ENCODE measurements at places on chromosomes 3 and 15.

DNA sequence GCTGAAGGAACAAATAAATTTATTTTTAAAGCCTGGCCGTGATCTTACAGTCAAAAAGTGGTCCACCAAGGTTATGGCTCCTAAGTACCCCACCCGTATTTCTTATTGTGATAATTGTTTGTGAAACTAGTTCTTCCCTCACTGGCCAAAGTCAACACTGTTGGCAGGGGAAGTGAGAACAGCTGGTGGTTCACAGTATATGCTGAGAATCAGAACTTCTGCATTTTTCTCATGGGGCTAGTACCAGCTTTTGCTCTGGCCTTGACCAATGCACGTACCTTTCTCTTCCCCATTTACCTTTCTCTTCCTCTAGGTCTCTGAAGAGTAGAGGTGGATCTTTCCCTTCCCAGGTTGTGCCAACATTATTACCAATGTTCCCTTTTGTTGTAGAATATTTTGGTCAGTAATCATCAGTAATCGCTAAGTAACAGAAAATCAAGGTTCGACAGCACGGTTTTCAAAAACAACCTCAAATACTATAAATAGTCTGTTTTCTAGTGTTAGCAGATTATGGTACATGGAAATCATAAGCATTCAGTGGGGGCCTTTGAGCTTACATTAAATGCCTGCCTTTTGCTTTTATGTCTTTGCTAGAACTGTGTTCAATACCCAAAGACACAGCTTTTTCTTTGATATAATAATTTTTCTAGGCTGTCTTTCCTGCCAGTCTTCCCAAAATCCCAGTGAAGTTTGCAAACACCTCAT lies 268.0 kb downstream of the LPP start:
- DNase-seq, result no peak

GRCh38 chr15:77493324-77493907 lies 72.7 kb downstream of the HMG20A start:
- DNase-seq, result peak; percentile 44

DNA sequence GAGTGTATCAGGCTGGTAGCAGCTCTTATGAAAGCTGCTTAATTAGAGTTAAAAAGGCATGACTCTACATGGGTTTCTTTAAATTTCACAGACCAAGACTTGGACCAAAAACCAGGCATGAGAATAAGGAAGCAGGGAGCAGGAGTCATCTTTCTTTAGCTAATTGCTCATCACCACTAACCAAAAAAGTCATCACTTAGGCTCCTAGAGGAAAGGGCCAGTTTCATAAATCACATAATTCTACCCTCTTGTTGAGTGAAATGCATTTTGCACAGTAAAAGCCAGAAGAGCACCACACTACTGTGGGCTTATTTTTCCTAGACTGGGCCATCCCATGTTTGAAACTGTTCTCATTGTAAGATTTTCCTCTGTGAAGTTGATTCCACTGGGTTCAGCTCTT lies 175.6 kb downstream of the GREM1 start:
- DNase-seq, result no peak

DNA sequence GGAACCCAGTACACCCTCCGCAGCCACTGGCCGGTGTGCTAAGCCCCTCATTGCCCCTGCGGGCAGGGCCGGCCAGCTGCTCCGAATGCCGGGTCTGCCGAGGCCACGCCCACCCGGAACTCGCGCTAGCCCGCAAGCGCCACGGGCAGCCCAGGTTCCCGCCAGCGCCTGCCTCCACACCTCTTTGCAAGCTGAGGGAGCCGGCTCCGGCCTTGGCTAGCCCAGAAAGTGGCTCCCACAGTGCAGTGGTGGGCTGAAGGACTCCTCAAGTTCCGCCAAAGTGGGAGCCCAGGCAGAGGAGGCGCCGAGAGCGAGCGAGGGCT lies 81.4 kb upstream of the BCHE start:
- DNase-seq, result no peak

- DNase-seq, result peak; percentile 16
Observed at GRCh38 chr3:158127250-158128219, 17.6 kb downstream of the RSRC1 start.

DNA sequence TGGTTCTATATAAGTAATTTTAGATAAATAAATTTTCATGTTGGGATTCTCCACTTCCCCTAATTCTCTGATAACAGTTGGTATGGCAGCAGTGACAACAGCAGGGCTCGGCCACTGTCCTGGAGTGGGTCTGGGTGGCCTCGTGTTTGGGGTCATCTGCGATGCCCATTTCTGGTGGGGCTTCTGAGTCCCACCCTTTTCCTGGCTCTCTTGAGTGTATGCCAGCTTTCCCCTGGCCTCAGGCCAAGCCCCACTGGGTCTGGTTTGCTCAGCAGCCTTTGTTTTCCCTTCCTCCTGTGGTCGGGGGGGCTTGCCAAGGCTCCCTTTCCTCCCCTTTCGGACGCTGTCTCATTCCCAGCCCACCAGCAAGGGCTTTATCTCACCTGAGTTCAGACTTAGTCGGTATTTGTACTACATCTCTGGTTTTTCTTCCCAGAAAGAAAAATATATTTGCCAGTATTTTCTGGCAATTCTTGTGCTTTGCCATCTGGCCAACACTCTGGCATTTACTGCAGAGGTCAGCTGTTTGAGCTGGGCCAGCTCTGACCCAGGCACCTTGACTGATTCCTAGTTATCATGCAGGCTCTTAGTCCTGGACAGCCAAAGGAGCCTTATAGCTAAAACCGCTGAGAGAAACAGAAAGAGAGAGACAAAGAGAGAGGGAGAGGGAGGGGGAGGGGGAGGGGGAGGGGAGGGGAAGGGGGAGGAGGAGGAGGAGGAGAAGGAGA lies 35.2 kb downstream of the MYZAP start:
- DNase-seq, result no peak

DNA sequence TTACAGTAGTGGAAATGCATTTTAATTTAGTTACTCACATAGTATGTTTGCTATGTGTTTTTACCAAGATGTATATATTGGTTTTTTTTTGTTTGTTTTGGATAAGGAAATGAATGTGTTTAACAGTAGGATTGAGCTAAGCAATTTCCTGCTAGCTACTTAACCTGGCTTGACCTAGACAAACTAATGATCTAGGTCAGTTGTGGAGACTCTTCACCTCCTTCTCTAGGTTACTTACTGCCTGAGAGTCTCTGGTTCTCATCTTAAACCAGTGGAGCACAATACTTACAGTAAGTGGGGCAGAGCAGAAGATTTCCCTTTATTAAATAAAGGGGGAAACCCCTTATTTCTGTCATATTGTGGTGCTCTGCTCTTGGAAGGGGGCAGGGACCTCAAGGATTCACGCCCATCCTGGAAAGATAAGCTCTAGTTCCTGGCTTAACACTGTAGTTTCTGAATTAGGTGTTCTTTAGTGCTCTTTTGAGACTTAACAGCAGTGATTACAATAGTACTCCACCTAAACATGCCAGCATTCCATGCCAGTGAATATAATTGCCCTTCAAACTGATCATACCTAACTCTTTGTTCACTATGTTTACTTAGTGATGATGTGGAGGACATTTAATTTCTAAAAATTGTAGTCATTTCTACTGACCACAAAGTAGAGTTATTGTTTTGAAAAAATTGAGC lies 79.9 kb downstream of the UBP1 start:
- peak; percentile 56 for DNase-seq

GRCh38 chr15:38068626-38069391 lies 134.4 kb downstream of the TMCO5A start:
- DNase-seq, result peak; percentile 59

DNA sequence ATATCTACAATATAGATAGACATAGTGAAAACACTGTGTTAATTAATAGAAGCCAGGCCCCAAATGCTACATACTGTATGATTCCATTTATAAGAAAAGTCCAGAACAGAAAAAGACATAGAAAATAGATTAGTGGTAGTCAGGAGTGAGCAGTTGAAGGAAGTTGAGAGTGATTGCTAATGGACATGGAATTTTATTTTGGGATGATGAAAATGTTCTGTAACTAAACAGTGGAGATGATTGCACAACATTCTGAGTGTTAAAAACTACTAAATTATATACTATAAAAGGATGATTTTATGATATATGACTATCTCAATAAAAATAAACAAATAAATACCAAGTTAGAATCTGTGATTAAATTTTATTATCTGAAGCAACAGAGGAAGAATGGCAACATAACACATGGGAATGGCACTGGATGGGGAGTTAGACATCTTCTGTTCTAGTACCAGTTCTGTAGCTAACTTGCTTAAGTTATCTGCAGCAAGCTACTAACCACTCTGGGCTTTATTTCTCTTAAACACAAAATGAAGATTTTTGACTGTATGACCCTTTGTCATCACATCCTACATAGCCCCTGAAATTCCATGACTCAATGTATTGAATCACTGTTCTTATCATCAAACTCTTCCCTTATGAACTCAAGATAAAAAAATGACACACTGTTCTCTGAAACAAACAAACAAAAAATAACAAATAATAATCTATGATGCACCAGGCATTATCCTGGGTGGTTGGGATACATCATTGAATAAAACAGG lies 612.7 kb downstream of the TBL1XR1 start:
- DNase-seq, result no peak

DNA sequence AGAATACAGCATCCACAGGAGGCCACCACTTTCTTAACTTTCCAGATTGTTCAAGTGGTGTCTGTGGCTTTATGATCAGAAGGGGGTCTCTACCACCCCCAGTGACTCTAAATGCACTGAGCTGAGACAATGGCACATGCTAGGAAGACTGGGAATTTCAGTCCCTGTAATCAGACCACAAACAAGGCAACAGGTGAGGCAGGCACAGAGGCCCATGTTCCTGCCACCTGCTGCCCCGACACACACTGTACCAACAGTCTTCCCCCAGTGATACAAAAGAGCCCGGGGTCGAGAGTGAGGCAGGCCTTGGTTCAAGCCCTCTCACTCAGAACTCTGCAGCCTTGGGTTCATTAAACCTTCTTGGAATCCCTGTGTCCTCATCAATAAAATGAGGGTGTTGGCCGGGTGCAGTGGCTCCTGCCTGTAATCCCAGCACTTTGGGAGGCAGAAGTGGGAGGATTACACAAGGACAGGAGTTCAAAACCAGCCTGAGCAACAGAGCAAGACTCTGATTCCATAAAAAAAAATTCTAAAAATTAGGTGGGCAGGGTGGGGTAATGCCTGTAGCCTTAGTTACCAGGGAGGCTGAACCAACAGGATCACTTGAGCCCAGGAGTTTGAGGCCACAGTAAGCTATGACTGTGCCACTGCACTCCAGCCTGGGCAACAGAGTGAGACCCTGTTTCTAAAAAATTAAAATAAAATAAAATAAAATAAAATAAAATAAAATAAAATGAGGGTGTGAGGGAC lies 55.8 kb downstream of the ADCY5 start:
- DNase-seq, result no peak

DNA sequence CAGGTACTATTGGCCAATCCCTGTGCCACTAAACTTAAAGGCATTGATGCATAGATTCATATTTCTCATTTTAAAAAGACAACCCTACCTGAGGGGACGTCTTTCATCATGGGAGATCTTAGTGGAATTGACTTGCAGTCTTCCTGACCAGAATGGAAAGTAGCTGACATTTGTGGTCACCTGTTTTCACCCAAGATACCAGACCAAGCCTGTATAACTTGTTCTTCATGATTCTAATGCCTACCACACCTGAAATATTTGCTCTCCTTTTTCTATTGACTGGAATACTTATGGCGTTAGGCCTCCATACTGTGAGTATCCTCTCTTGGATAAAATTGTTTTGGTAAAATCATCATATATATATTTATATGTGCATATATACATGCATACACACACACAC lies 54.7 kb upstream of the XCR1 start:
- DNase-seq, result no peak

DNA sequence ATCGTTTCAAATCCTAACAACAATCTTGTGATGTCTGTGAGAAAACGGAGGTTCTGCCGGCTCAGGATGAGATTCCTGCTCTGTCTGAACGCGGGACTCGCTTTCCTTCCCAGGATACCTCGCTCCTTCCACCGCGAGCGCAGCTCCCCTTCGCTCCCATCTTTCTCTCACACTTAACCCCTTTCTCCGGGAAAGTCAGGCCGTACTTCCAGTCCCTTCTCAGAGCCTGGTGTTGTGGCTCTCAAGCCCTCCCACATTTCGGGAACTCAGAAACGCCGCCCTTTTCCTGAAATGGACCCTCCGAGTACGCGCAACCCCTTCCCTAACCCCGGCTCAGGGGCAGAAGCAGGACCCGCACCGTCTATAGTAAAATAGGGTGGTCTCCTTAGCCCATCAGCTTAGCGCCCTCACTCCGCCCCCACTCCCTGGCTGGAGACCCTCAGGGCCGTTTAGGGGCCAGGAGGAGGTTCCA lies 378 bp upstream of the FEM1B start:
- DNase-seq, result no peak

GRCh38 chr3:113548501-113548900 lies 16.1 kb downstream of the SIDT1 start:
- DNase-seq, result no peak

DNA sequence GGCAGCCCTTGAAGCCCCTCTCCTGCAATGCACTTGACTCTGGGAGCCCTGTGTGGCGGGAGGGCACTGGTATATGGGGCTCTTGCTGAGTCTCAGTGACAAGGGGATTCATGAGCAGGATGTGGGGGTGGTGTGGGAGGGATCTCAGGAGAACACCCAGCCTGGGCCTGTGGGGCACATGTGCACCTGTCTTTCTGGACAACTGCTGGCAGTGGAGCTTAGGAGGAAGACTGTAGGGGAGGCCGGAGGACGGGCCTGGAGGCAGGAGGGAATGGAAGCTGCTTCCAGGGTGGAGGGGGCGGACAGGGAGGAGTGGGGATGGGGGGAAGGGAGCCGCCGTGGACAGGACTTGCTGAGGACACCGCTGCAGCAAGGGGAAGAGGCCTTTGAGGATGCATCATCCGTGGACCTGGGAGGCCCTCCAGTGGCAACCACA lies 10.8 kb upstream of the SNRPA1 start:
- no peak for DNase-seq

DNA sequence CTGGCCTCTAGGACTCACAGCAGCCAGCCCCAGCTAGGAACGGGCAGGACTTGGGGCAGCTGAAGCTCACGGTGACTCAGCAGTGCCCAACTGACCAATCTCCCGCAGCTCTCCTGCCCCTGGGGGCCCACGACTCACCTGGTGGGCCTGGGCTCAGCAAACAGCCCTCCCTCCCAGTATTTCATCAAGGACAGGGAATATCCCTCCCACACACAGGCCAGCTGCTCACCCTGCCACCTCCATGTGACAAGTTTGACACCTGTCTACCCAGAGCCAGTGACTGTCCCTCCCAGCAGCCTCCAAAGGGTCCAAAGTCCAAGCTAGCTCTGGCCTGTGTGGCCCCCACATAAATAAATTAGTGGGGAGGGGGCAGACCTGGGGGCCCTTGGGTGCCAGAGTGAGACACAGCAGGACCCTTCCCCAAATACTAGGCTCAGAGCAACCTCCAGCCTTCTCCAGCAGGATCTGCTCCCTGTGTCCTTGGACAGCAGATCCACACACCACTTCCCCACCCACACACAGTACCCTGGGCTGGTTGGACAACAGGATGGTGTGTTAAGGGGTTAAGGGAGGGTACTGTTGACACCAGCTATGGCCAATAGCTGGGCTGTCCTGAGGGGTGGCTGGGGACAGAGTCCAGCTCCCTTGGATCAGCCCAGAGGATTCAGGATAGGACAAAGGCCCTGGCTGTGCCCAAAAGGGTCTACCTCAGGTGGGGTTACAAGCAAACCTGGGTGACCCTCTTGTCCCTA lies 4.3 kb downstream of the GNAT1 start:
- no peak for DNase-seq
